ENCODE measurements at places on chromosomes 12 and 14. TPM values are rescaled to one million over a fixed set of nuclear protein-coding genes. Genes with fewer than 3 reads are reported as not detected.

The PLEKHG3 gene
- 13.5 TPM for total RNA-seq

The CLEC2A gene
- total RNA-seq, result not detected

The LIN7A gene
- 4.1 TPM for total RNA-seq

The ART4 gene
- 6.1 TPM for total RNA-seq

The CLEC9A gene
- total RNA-seq, result not detected

The SYNDIG1L gene
- total RNA-seq, result under 0.01 TPM

The RD3L gene
- total RNA-seq, result not detected

The NOS1 gene
- not detected for total RNA-seq

The TCL1B gene
- total RNA-seq, result not detected

Measured in smooth muscle cell of the pulmonary artery (primary cell).